ENCODE measurements at places on chromosomes 6 and 20. TPM values are rescaled to one million over a fixed set of nuclear protein-coding genes. Genes with fewer than 3 reads are reported as not detected.

Gene AFDN
- 237 TPM for total RNA-seq

Gene ADGRF4
- not detected for total RNA-seq

Gene LHFPL5
- 1.1 TPM for total RNA-seq

Gene HEY2
- 0.62 TPM for total RNA-seq

Gene ZKSCAN3
- 8.6 TPM for total RNA-seq
